Renal cortex interstitium (tissue), 15 donors: ENCODE measurements at places on chromosomes 16 and 17.

DNA sequence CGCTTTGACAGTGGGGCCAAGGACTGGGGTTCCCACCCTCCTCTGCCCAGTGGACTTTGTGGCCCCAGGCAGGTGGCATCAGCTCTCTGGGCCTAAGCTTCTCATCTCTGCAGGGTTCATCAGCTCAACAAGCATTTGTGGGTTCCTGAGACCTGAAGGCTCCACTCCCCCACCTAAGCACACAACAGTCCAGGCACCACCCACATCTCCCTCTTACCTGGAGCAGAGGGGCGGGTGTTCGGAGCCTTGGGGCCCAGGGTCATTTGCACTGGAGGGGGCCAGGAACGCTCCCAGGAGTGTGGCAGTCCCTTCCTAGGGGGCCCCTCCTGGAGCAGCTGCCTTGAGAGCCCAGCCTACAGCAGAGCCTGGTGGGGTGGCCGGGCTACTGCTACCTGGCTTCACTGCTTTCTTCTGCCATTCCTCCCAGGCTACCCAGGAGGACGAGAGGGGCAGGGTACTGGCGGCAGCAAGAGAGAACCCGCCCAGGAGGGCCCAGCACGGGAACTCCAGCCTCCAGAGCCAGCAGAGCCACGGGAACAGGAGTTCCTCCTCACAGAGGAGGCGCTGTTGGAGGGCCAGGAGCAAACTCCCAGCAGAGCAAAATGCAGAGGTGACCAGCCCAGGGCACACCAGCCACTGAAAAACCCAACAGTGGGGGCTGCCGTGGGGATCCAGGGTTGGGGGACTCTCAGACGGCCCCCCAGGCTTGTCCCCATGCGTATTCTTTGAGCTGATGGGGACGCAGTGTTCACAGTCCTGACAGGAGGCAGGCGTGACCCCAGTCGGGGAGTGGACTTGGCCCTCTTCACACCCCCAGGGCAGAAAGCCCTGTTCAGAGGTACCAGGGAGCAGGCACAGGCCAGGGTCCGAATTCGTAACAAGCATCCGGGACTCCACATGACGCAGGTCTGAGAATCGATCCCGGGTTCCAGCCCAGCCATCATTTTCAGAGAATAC, 35.1 kb upstream of the SLC38A10 start:
- DNase-seq, result no peak

DNA sequence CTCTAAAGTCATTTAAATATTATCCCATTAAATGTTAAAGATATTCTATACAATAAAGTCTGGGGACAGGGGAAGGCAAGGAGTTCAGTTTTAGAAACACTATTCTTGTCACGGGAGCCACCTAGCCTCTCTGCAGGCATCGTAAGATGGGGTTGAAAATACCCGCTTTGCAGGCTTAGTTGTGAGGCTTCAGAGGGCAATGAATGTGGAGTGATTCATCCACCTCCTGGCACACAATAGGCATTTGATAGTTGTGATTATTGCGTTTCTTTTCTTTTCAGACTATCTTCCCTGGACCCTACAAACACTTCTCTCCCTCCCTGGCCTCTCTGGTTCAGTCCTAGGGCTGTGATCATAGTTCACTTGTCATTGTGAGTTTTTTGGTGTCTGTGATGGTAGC, 19.6 kb downstream of the GLP2R start:
- no peak for DNase-seq

- no peak for DNase-seq
Observed at GRCh38 chr16:56258508-56259424, 67.5 kb downstream of the GNAO1 start.

GRCh38 chr16:27698266-27698665, 148.3 kb downstream of the KATNIP start:
- DNase-seq, result no peak

DNA sequence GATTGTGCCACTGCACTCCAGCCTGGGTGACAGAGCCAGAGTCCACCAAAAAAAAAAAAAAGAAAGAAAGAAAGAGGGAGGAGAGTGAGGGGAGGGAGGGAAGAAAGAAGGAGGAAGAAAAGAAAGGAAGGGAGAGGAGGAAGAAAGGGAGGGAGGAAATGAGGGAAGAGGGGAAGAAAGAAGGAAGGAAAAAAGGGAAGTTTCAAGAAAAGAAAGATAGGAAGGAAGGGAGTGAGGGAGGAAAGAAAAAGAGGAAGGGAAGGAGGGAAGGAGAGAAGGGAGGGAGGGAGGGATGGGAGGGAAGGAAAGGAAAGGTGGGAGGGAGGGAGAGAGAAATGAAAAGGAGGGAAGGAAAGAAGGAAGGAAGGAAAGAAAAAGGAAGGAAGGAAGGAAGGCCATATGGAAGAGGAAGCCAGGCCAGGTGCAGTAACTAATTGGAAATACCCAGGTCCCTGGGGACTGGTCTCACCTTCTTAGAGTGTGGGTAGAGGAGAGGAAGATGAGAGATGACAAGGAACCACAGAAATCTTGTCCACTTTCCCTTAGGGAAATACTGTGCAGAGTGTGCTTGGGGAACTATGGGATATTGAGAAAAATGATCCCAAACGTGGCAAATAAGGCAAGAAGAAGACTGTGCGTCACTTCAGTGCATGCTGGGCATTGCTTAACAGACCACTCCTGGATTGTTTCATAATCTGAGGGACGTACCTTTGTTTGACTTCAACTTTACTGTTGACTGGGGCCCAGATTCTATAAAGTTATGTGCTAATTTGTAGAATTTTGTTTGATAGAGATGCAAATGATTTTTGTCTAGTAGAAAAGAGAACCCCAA, 15.1 kb upstream of the CSNK2A2 start:
- no peak for DNase-seq

DNA sequence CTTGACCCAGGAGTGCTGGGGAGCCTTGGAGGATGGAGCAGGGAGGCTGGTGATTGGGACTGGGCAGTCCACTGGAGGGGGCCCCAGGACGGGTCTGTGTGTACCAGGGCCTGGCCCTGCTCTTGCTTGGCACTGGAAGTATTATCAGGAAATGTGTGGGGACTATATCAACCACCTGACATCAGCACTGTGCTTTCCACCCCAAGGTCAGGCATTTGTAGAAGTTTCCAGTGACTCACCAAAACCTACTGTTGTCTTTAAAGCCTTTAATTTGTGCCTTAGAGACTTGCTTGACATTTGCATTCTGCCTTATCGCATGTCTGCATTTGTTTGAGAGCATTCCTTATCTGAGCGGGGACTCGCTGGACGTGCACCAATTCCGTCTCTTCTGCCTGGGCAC, 323.1 kb downstream of the FOXL1 start:
- no peak for DNase-seq

GRCh38 chr16:80104401-80104800, 436.4 kb upstream of the DYNLRB2 start:
- no peak for DNase-seq

- DNase-seq, result no peak
Observed at GRCh38 chr16:57727610-57728009, 8.0 kb upstream of the KATNB1 start.

DNA sequence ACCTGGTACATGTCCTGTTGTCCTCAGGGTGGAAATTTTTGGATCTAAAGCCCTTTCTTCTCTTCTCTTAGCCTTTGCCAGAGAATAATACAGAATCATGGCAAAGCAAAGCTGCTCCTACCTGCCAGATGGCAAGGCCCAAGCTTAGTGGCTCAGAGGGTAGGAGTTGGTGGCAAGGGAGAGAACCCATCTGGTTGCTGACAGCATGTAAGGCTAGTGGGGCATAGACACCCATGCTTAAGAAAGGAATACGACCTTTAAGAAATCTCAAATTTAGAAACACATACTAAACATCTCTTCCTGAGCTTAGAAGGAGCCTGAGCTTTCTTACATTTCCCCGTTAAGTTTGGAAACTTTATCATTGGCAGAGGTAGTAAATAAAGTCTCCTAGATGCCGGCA, 395.0 kb upstream of the SOX9 start:
- DNase-seq, result no peak

DNA sequence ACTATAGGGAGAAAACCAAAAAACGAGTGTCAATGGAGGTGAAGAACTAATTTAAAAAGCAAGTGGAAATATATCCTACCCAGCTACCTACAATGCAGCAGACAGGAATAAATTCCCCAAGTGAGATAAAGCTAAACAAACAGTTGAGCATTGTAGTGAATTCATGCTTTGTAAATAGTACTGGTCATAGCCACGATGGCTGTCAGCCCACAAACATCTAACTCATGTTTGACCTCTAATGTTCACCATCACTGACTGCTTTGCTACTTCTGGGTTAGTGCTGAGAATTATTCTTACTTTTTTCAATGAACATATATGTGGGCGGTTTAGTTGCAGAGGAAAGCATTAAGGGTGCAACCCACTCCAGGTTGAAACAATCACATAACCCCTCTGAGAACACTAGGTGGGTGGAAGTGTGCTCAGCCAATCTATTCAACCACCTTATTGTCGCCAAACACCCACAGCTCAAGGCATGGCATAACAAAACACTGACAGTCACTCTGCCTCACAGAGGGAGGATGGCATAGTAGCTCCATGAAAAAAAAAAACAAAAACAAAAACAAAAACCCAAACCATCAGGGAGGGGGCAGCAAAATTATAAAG, 264.1 kb downstream of the ZFHX3 start:
- DNase-seq, result no peak

DNA sequence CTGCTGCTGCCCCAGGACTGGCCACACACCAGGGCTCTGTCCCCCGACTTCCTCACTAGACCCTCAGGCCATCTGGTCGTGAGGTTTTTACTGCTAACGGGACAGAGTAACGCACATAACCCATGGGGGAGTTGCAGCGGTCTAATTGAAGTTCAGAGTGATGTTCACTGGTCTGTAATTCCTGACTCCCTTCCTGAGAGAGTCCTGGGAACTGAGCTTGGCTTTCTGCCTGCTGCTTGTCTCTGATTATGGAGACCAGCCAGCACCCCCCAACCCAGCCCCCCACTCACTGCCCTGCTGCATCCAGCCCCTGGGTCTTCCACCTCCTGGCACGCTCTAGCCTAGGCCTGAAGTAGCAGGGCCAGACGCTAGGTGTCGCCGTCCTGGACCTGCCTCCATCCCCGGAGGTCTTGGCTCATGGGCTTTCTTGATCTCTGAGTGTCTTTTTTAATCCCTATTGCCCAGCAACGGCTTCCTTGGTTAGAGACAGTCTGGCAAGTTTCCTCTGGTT, 192.9 kb downstream of the CCDC182 start:
- peak; percentile 75 for DNase-seq

DNA sequence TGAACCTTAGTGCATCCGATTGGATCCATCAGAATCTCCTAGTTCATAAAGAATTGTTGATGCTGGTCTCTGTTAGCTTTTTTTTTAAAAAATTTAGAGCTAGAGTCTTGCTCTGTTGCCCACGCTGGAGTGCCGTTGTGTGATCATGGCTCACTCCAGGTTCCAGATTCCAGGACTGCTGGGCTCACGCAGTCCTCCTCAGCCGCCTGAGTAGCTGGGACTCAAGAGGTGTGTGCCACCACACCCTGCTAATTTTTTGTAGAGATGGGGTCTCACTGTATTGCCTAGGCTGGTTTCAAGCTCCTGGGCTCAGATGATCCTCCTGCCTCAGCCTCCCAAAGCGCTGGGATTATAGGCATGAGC, 8.0 kb downstream of the TCF25 start:
- no peak for DNase-seq

DNA sequence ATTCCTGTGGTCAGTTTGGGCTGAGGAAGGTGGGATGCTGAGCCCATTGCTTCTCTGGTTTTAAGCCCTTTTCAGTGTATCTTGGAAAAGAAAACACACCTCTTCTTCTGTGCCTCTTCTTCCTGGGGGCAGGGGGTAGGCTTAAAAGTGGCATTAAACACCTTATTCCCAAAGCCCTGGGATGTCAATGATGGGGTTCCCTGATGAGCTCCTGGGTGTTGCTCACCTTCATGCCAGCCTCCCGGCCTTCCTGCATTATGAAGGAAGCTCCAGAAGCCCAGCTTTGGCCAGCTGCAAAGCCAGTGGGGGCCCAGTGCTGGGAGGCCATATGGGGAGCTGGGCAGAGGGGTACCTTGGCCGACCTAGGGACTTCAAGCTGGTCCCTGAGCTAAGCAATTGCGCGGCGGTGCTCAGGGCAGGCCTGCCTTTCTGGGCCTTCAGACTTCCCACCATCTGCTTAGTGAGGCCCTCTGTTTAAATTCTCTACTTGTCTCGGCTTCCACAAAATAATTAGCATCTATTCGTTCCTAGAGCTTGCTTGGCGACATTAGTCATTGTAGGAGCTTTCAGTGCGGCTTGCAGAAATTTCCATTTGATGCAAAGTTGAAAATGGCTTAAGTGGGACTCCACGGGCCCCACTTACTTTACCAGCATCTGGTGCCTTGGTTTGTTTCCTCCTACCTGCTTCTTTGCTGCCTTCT, 121.7 kb upstream of the NLRP1 start:
- no peak for DNase-seq

- DNase-seq, result no peak
Observed at GRCh38 chr16:17591655-17592405, 121.1 kb upstream of the XYLT1 start.
